ENCODE measurements at places on chromosomes 12 and 14.
A peak's percentile ranks its signal among the peaks of the same experiment; 100 is the strongest.

DNA sequence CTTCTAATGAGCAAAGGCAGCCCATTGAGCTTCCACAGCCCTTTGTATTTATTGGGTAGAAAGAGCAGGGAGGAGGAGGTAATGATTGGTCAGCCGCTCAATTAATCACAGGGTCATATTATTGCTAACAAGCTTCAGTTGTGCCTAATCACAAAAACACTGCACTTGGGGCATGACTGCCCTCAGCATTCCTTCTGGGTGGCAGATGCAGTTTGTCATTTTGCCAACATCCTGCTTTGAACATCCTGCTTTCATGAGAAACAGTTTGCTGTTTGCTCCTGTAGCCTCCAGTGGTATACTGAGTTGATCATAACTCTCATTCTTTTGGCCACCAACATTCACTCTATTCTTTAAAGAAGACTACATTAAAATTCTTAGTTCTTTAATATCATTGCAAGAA is 462.9 kb upstream of the MIS18BP1 start:
- no peak for DNase-seq
- no peaks in the 10 kb centered on the region for H3K27me3 ChIP-seq
- H3K27ac ChIP-seq = no peak overlapping the region

GRCh38 chr12:108605000-108605689 is 7.3 kb upstream of the TMEM119 start:
- no peaks in the 10 kb centered on the region for H3K36me3 ChIP-seq
- H3K27me3 ChIP-seq = no peaks in the 10 kb centered on the region
- DNase-seq = no peak
- peaks cover 6% of the 10 kb centered on the region for H3K4me1 ChIP-seq

DNA sequence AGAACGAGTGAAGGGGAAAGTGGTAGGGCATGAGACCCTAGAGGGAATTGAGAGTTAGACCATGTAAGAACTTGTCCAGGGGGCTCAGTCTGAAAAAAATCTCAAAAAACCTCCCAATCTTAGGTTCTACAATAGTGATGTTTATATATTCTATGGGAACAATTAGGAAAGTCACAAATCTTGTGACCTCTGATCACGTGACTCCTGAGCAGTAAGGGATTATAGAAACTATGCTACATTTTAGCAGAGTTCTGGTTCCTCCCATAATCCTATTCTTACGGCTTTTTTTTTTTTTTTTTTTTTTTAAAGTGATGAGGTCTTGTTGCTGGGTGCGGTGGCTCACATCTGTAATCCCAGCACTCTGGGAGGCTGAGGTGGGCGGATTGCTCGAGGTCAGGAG is 5.8 kb downstream of the ADCK1 start:
- H3K4me3 ChIP-seq = no peak overlapping the region
- H3K36me3 ChIP-seq = no peaks in the 10 kb centered on the region
- no peaks in the 10 kb centered on the region for H3K27me3 ChIP-seq
- H3K27ac ChIP-seq = no peak overlapping the region
- H3K4me1 ChIP-seq = peaks cover 6% of the 10 kb centered on the region
- DNase-seq = no peak

DNA sequence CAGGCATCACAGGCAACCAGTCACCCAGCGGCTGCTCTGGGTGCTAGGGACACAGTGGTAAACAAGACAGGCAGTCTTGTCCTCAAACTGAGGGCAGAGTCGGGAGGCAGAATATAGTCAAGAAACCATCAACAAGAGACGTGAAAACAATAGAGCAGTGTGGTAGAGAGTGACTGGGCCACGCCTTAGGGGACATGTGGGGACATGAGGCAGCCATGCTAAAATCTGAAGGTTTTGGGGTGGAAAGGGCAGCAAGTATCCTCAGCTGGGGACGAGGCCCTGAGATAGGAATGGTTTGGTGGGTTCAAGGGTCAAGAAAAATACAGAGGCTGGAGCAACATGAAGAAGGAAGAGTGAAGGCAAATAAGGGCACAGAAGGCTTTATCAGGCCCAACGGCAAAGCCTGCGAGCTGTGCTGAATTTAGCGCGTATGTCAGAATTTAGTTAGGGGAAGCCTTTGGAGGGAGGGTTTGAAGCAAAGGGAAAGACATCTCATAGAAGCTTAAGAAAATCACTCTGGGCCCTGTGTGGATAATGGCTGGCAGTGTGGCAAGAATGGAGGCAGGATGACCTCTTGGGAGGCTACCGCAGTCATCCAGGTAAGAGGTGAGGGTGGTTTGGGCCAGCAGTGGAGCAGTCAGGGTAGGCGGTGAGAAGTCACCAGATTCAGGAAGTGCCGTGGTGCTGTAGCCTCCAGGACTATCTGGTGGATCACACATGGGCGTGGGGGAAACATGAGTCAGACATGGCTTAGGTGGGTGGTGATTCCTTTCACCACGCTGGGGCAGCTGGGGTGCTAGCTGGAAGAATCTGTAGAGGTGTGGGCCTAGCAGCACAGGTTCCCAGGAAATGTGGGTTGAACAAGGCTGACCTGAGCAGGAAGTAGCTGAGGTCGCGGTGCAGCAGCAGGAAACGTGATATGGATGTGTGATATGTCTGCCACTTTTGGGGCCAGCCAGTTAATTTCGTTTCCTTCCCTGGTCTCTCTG is 3.0 kb downstream of the EVL start:
- H3K4me3 ChIP-seq = peak overlapping the region; percentile 39
- DNase-seq = peak; percentile 80
- no peaks in the 10 kb centered on the region for H3K27me3 ChIP-seq

DNA sequence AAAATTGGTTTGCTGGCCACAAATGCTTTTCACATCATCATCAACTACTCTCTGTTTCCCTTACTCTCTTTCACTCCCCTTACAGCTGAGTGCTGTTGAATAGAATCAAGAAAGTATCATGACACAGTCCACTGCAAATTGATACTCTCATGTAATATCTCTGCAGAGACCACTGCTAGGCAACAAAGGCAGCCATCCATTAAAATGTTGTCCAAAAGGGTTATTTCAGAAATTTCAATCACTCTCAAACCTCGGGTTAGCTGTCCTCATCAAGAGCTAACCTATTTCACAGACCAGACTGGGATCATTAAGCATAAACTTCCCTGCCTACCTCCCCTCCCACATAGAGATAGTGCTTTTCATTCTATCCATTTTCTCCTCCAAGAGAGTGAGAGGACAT is 186.7 kb downstream of the PLCZ1 start:
- H3K36me3 ChIP-seq = no peaks in the 10 kb centered on the region
- no peak for DNase-seq
- no peak overlapping the region for H3K4me3 ChIP-seq
- no peak overlapping the region for H3K27ac ChIP-seq
- peaks cover 2% of the 10 kb centered on the region for H3K4me1 ChIP-seq

- no peak overlapping the region for H3K4me3 ChIP-seq
- no peak overlapping the region for H3K27ac ChIP-seq
- H3K27me3 ChIP-seq = no peaks in the 10 kb centered on the region
- H3K4me1 ChIP-seq = no peaks in the 10 kb centered on the region
These were observed 143.0 kb upstream of the EGLN3 start for GRCh38 chr14:34093883-34094282.

DNA sequence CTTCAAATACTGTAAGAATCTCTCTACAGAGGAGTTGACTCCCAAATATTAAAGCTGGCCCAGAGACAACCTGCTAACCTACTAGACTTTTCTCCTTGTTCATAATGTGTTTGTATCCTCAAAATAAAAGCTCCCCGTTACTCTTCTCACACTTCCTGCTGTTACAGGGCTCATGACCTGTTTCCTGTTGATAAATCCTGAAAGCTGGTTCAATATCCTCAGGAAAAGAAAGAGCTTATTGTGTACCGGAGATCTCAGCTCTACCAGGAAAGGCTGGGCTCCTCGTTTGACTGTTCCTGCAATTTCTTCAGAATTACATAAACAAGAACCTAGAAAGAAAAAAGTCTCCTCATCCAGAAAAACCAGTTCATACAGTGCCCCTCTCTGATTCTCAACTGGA is 30.8 kb downstream of the CLEC1A start:
- no peaks in the 10 kb centered on the region for H3K27me3 ChIP-seq
- no peaks in the 10 kb centered on the region for H3K36me3 ChIP-seq
- peaks cover 32% of the 10 kb centered on the region for H3K4me1 ChIP-seq
- no peak overlapping the region for H3K4me3 ChIP-seq
- H3K27ac ChIP-seq = peak overlapping the region; percentile 75

- H3K36me3 ChIP-seq = no peaks in the 10 kb centered on the region
- no peak for DNase-seq
- H3K27me3 ChIP-seq = no peaks in the 10 kb centered on the region
- no peaks in the 10 kb centered on the region for H3K4me1 ChIP-seq
These were observed 38.3 kb downstream of the SLC6A15 start for GRCh38 chr12:84874125-84874824.

- H3K4me1 ChIP-seq = no peaks in the 10 kb centered on the region
- H3K27ac ChIP-seq = no peak overlapping the region
- H3K27me3 ChIP-seq = no peaks in the 10 kb centered on the region
- no peak for DNase-seq
These were observed 134.1 kb downstream of the PPM1H start for GRCh38 chr12:62800707-62801400.

- DNase-seq = no peak
- no peak overlapping the region for H3K27ac ChIP-seq
- no peak overlapping the region for H3K4me3 ChIP-seq
- H3K36me3 ChIP-seq = peaks cover 12% of the 10 kb centered on the region
- peaks cover 27% of the 10 kb centered on the region for H3K27me3 ChIP-seq
- peaks cover 6% of the 10 kb centered on the region for H3K4me1 ChIP-seq
These were observed 3.2 kb downstream of the EFS start for GRCh38 chr14:23361763-23362162.

DNA sequence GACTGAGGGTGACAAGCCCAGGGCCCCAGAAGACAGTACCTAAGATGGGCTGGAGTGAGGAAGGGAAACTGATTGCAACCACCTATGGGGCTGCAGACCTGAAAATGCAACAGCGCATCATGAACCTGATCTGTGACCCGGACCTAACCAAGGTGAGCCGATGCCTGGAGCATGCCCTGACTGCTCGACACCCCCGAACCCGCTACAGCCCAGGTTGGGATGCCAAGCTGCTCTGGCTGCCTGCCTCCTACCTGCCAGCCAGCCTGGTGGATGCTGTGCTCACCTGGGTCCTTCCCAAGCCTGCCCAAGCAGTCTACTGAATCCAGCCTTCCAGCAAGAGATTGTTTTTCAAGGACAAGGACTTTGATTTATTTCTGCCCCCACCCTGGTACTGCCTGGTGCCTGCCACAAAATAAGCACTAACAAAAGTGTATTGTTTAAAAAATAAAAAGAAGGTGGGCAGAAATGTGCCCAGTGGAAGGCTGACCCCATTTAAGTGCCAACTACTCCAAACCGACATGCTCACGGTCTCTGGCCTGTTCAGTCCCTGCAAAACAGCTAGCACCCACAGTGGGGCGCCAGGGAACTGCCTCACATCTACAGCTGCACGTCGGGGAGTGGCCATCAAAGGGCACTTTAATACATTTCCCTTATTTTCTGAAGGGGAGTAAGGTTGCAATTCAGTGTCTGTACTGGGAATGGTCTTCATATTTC is 4.2 kb downstream of the RDH5 start:
- H3K4me1 ChIP-seq = peaks cover 50% of the 10 kb centered on the region
- H3K27ac ChIP-seq = no peak overlapping the region
- no peak overlapping the region for H3K4me3 ChIP-seq
- H3K27me3 ChIP-seq = no peaks in the 10 kb centered on the region
- DNase-seq = peak; percentile 77
- H3K36me3 ChIP-seq = peaks cover 57% of the 10 kb centered on the region

- no peaks in the 10 kb centered on the region for H3K27me3 ChIP-seq
- H3K4me3 ChIP-seq = no peak overlapping the region
- no peak for DNase-seq
- no peaks in the 10 kb centered on the region for H3K4me1 ChIP-seq
These were observed 13.9 kb downstream of the PTHLH start for GRCh38 chr12:27958675-27959074.

GRCh38 chr12:18521461-18521860 is 216.4 kb downstream of the PLCZ1 start:
- H3K4me3 ChIP-seq = no peak overlapping the region
- no peak for DNase-seq
- H3K4me1 ChIP-seq = no peaks in the 10 kb centered on the region
- H3K27me3 ChIP-seq = no peaks in the 10 kb centered on the region

GRCh38 chr12:53481939-53482586 is 17.2 kb downstream of the MAP3K12 start:
- peaks cover 98% of the 10 kb centered on the region for H3K36me3 ChIP-seq
- no peak overlapping the region for H3K4me3 ChIP-seq
- H3K27ac ChIP-seq = no peak overlapping the region
- peaks cover 14% of the 10 kb centered on the region for H3K4me1 ChIP-seq

DNA sequence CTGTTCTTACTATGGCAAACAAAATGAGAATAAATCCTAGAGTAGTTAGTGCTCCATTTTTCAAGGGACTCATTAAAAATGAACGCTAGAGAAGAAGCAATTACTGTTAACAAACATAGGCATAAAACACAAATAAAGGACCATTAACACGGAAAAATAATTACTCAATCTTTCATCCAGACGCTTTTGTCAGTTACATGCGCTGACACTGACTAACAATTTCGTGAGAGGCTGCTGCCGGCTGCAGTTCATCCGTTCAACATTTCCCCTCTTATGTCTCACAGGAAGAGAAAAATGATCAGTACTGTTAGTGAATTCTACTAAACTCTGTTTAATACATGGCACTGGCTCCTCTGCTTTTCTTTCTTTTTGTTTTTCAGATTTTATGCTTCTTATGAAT is 472.7 kb upstream of the FLRT2 start:
- H3K36me3 ChIP-seq = no peaks in the 10 kb centered on the region
- DNase-seq = no peak
- H3K27ac ChIP-seq = no peak overlapping the region

- no peak overlapping the region for H3K4me3 ChIP-seq
- DNase-seq = no peak
- H3K4me1 ChIP-seq = no peaks in the 10 kb centered on the region
- H3K36me3 ChIP-seq = no peaks in the 10 kb centered on the region
These were observed 611.1 kb downstream of the AACS start for GRCh38 chr12:125676366-125676765.

DNA sequence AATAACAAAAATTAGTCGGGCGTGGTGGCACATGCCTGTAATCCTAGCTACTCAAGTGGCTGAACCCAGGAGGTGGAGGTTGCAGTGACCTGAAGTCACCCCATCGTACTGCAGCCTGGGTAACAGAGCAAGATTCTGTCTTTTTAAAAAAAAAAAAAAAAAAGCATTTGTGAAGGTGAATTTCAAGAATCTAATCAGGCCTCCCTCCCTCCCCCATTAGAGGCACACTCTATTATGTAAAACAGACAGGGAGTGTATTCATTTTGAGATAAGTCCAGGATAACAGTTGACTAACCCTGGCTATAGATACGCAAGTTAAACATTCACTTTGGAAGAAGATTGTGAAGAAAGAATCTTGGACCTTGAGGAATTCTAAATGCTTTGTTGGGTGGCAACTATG is 2.9 kb downstream of the RESF1 start:
- peak overlapping the region; percentile 88 for H3K27ac ChIP-seq
- H3K27me3 ChIP-seq = no peaks in the 10 kb centered on the region
- peaks cover 60% of the 10 kb centered on the region for H3K4me1 ChIP-seq
- no peak for DNase-seq
- H3K4me3 ChIP-seq = peak overlapping the region; percentile 74

Measured in lower lobe of right lung (tissue), 2 donors.